ENCODE measurements at places on chromosomes 6 and 20. TPM values are rescaled to one million over a fixed set of nuclear protein-coding genes. Genes with fewer than 3 reads are reported as not detected.

GRCh38 chr6:54386295-54386694 is 78.1 kb downstream of the TINAG start:
- H3K4me1 ChIP-seq: no peaks in the 10 kb centered on the region
- no peak overlapping the region for H3K4me3 ChIP-seq
- H3K36me3 ChIP-seq: no peaks in the 10 kb centered on the region

Gene ISM1
- 0.60 TPM for polyA plus RNA-seq

GRCh38 chr6:68038815-68039408 is 596.2 kb upstream of the ADGRB3 start:
- no peak for DNase-seq
- H3K4me1 ChIP-seq: no peaks in the 10 kb centered on the region
- H3K27me3 ChIP-seq: no peaks in the 10 kb centered on the region
- no peaks in the 10 kb centered on the region for H3K36me3 ChIP-seq
- no peak overlapping the region for H3K27ac ChIP-seq
- no peak overlapping the region for H3K4me3 ChIP-seq

Gene ALDH8A1
- polyA plus RNA-seq: not detected

DNA sequence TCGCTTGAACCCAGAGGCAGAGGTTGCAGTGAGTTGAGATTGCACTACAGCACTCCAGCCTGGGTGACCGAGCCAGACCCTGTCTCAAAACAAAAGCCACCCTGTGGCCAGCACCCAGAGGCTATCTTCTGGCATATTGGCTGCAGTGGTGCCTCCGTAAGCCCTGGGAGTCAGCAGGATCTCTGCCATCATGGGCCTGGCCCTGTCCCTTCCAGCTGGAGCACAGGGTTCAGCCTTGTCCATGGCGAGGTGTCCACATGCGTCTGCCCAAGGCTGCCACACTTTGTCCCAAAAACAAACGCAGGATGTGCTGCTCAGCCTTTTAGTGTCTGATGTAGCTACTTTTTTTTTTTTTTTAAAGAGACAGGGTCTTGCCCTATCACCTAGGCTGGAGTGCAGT is 15.4 kb upstream of the MTG2 start:
- no peaks in the 10 kb centered on the region for H3K27me3 ChIP-seq
- DNase-seq: no peak
- H3K4me3 ChIP-seq: no peak overlapping the region

GRCh38 chr6:19811397-19812079 is 25.6 kb upstream of the ID4 start:
- no peak overlapping the region for H3K4me3 ChIP-seq
- H3K27ac ChIP-seq: no peak overlapping the region
- no peaks in the 10 kb centered on the region for H3K27me3 ChIP-seq
